ENCODE measurements at places on chromosomes 1 and 21.

GRCh38 chr1:84939151-84939550 lies 46.1 kb upstream of the LPAR3 start:
- no peak for DNase-seq

DNA sequence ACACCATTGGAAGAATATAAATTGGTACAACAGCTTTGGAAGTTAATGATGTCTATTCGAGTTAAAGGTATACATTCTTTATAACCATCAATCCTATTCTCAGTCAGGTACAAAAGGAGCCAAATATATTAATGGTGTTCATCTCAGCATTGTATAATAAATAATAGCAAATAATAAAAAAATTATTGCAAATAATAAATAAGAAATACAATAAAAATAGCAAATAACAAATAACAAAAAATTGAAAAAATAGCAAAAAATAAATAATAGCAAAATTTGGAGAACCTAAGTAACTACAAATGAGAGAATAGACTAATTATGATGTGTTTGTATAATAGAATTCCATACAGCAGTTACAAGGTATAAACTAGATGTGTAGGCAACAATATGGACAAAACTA lies 25.6 kb upstream of the NRIP1 start:
- DNase-seq = no peak

DNA sequence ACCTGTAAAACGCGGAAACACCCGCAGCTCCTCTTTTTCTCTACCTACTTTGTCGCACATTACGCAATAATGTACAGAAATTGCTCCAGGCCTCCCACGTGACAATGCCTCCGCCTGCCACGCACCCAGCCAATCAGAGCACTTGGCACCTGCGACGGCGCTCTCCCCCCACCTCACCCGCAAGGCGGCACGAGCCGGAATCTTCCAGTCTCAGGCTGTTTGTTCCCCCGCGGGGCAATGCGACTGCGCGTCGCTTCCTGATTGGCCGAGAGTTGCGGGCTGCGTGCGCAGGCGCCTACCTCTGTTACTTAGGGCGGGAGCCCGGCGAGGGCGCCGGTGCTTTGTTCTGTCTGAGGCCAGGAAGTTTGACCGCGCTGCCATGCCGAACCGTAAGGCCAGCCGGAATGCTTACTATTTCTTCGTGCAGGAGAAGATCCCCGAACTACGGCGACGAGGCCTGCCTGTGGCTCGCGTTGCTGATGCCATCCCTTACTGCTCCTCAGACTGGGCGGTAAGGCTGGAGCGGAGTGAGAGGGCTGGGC lies at the start of gene MAEL:
Gene MAEL (plus strand): TSS at position 307 of the 542 bp plus-strand sequence. CDS start 73 bp downstream, at position 380.
- DNase-seq = no peak

- DNase-seq = peak; percentile 63
Observed at GRCh38 chr1:205354259-205355074, 2.3 kb downstream of the KLHDC8A start.

- DNase-seq = no peak
Observed at GRCh38 chr1:180952657-180953013, 39.9 kb downstream of the KIAA1614 start.

DNA sequence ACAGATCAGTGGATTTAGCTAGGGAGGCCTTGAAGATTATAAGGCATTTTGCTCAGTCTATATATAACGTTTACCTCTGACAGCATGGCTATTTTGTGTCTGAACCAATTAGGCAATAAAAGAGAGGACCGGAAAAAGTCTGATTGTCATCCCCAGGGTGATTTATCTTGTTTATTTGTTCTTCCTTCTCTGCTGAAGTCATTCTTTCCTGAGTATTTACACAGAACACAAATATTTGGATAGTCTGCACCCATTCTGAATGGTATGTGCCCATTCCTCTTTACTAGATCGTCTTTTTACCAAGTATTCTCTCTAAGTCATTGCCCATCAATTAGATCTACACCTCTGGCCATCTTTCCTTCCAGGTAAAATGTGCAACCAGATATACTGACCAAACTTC lies 1602.9 kb downstream of the KCNT2 start:
- DNase-seq = no peak

GRCh38 chr1:229379846-229380245 lies 37.0 kb upstream of the CCSAP start:
- no peak for DNase-seq

GRCh38 chr1:53697721-53698383 lies 41.1 kb downstream of the GLIS1 start:
- no peak for DNase-seq

Measured in CD4-positive, alpha-beta memory T cell (primary cell).